GM23248 (cell line): ENCODE measurements at places on chromosomes 1 and 21.

GRCh38 chr21:26836528-26836927 lies 8.7 kb downstream of the ADAMTS1 start:
- DNase-seq: no peak

DNA sequence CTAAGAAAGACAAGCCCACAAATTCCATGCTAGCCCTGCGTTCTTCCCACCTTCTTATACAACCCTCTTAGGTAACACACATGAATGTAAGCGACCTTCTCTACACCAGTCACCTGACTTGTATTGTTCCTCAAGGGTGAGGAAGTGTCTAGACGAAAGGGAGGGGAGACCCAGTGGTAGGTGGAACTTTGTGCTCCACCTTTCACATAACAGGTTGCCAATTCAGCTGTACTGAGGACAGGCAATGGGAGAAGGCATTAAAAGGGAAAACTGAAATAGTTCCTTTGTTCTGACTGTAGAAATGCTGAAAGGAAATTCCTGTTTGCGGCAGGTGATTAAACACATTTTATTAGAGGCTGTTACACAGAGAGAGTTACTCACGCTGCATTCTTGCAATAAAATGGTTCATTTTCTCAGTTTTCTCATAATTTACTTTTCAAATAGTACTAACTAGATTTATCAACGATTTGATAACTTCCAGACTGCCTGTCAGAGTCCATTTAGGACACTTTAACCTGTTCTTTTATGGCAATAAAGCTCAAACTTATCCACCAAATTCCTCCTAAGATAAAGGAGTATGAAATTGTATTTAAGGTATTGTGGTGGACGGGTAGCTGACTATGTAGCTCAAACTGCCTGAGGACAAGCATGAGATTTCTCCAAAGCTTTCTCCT lies 17.8 kb upstream of the CHRM3 start:
- no peak for DNase-seq

- no peak for DNase-seq
These were observed 5.7 kb downstream of the CTPS1 start for GRCh38 chr1:40985161-40985560.

GRCh38 chr1:157994704-157995582 lies 1.5 kb downstream of the KIRREL1 start:
- DNase-seq: peak; percentile 77

DNA sequence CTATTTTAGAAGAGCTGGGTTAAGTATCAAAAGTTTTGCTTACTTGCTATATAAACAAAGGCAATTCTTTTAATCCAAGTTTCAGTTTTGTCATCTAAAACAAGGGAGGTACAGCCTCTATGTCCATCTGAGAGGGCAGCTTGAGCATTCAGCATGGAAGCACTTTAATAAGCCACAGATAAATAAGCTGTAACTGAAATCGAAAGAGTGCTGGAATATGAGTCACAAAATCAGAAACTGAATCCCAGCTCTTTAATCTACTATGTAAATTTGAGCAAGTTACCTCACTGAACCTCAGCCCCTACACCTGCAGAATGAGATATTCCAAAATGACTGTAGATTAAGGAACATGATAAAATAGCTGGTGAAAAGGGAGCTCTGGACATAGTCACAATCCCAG lies 80.0 kb upstream of the HP1BP3 start:
- DNase-seq: no peak

DNA sequence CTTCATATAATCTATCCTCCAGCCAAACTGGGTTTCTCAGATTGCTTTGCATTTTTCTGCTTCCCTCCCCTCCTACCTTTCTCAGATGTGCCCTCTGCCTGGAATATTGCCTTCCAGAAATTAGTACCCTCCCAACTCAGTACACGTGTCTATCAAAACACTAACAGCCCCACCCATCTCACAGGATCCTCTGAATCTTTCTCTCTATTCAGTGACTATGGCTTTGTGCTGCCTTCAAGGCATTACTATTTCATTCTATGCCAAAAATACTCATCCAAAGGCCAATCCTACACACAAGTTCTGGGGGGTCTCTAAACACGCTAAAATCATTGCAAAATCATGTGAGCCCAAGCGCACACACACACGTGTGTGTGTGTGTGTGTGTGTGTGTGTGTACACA lies 58.4 kb downstream of the ZNF281 start:
- peak; percentile 50 for DNase-seq

- peak; percentile 73 for DNase-seq
These were observed 3.2 kb downstream of the MYBPH start for GRCh38 chr1:203172184-203173010.

GRCh38 chr1:200452850-200453552 lies 43.2 kb upstream of the ZNF281 start:
- DNase-seq: no peak

GRCh38 chr1:198435056-198435455 lies 105.4 kb downstream of the ATP6V1G3 start:
- no peak for DNase-seq

DNA sequence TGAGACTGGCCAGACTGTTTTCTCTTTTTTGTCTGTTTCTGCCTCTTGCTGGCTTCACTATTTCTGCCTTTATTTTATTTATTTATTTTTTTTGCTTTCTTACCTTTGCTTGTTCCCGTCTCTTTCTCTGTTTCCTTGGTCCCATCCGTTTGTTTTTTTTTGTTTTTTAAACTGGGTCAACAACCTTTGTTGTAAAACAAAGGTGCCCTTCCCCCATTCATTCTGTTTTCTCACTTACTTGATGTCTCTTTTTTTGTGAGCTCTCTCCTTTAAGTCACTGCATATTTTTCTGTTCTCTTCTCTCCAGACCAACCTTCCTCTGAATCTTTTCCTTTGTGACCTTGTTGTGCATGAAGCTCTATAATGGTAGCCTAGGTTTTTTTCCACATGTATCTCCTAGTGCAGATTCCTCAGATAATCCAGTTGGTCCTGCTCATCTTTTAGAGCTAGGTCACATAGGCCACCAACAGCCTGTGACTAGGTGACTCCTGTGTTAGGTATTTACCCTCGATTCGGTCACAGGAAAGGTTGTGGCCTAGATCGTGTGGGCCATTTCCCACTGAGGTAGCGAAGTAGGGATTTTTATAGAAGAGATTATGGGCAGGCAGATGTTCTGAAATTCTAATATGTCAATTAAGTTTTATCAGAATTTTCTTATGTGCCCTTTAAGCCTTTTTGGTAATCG lies 15.9 kb downstream of the GNAI3 start:
- no peak for DNase-seq

DNA sequence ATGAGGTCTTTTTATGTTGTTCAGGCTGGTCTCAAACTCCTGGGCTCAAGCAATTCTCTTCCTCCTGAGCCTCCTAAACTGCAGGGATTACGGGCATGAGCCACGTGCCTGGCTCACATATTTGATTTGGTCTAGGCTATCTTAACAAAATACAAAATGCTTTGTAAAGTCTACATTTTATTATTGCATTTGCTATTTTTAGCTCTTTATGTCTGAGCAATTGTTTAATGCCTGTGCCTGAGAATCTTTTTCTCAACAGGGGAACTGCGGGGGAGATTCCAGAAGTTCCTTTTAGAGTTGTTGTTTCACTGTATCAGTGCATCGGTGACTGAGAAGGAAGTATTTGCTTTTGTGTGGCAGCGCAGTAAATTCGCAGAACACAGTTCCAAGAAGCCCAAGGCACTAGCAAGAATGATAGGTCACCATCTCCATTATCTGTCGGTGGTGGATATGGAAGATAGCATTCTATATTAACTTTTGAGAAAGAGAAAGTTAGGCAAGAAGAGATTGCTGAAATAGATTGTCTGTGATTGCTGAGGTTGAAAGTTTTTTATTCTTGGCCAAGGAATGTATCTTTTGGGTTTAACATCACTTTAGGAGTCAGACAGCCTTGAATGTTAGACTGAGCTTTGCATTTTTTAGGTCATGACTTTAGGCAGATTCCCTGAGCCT lies 167.3 kb downstream of the PDE4B start:
- no peak for DNase-seq

DNA sequence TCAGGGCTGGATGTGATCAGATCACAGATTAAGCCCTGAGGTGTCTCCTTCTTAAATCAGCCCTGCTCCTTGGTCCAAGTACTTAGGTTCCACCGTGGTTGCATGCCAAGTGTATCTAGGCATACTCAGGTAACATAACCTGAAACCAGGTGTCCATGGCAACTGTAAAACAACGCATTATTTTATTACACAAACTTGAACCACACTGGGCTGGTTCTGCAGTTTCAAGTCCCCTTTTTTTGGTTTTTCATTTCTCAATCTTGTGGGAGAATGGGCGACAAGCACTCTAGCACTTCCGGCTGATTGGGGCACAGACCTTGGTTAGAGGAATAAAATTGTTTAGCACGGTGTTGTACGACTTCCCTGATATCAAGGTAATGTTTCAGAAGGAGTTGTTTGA lies 65.2 kb downstream of the GBP6 start:
- DNase-seq: no peak

- DNase-seq: no peak
These were observed 10.0 kb downstream of the MRAP start for GRCh38 chr21:32308696-32309095.

DNA sequence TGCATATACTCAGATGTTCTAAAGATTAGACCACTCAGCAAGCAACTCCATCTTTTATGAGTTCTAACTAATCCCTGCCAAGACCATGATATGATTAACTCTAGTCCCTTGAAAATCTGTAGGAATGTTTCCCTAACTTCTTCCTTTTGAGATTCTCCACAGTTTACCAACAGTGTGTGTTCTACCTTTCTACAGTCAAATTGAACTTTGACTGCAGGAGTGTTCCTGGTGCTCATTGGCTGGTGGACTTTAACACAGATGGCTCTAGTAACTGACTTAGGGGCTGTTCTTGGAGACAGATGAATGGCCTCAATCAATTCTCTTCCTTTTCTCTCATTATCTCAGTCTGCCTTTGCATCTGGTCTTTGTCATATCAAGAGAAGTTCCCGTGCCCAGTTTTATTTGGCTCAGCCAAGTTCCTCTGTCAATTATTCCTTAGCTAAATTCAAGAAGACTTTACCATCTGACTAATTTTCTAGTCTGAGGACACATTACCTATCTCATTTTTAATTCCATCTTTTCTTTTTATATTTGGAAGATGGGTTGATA lies 643.9 kb upstream of the CAMK1G start:
- DNase-seq: no peak

GRCh38 chr1:48645883-48646282 lies 130.8 kb downstream of the BEND5 start:
- no peak for DNase-seq

DNA sequence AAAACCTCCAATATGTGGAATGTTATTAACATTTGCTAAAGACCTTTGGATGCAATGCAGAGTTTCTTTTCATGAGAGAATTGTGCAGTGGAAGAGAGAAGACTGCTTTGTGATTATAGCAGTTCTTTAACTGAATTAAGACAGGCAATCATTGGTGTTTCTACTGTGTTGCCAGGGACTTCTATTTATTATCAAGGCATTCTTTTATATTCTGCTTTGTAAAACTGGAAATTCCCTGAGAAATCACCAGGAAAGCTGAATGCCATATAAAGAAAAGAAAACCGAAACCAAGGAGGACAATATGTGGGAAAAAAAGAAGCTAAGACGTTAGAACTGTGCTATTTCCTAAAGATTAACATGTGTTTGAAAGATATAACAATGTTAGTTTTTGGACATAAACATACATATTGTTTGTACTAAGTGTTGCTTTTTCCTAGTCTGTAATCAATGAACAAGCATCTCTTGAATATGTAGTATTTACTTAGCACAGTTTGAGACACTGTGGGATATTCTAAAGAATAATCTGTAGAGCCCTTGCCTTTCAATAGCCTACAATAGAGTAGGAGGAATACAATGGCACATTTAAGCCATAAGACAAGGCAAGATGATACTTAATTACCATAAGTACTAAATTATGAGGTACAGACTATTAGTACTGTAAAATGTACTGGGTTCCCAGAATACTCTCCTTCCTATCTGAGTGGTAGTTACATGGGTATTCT lies 47.1 kb downstream of the EXTL2 start:
- DNase-seq: peak; percentile 48

DNA sequence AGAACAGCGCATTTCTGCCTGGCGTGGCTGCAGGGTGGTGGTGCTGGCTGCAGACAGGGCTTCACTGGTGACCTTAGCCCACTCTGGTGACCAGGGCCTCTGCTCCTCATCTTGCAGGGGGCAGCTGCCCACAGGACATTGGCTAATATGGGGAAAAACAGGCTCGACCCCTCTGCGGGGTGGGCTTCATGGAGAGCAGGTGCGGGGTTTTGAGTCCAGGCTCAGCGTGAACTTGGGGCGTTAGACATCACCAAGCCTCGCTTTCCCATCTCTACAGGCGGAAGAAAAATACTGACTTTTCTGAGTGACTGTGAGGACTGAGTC lies 24.4 kb downstream of the LHX4 start:
- DNase-seq: no peak

DNA sequence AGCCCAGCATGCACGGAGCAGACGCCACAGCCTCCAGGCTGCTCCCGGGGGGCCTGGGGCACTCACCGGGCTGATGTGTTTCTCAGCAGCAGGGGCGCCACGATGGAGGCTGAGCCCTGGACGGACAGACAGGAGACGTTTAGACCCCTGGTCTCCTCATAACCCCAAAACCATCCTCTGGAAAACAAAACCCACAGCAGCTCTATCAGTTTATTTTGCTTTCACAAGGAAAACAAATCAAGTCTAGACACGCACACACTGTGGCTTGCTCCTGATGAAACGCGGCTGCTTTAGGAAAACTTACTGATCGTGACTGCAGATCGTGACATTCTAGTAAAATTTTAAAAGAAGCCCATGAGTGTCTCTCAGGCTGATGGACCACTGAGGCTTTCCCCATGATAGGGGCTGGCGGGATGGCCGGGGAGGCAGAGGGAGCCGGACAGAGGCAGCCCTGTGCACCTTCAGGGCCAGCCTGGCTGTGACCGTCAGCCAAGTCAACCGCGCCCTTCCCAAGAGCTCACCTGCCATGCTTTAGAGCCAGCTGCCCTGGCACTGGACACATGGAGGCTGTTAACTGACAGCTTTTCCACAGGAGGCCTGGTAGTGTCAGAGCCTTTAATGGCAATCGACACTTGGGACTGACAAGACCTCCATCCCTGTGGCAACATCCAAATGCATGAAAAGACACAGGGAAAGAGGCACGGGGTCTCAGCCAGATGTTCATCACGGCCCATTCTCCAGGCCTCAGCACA lies 5.2 kb downstream of the POFUT2 start:
- no peak for DNase-seq

DNA sequence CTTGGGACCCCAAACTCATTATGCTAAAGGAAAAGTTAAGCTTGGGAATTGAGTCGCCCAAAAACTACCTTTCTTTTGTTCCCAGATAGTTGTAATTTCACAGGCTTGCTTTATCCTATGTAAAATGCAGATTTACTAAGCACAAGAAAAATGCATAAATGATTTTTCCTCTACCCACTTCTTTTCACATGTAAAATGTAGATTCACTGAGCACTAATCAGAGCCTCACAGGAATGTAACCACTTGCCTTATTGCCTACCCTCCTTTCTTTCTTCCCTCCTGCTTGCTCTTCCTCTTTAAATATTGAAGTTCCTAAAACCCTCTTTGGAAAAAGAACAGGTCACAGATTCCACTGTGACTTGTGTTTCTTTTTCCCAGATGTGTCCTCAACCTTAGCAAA lies 18.3 kb downstream of the CAPN8 start:
- DNase-seq: no peak

DNA sequence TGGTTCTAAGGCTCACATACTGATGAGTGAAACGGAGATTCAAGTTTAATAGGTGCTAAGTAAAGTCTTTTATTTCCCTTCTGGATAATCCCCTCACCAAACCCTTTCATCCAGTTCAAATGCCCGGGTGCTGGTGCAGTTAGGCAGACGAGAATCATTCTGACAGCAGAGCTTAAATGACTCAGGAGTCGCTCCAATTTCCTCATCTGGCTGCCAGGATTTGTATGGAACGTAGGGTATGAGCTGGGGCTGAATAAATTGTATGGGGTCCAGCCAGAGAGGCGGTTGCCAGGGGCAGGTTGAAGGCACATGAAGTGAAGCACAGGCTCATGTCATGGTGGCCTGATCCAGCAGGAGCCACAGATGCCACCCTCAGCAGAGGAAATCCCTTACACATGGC lies 76.0 kb downstream of the PAPPA2 start:
- DNase-seq: peak; percentile 24
